ENCODE measurements at places on chromosomes 7 and 10.

DNA sequence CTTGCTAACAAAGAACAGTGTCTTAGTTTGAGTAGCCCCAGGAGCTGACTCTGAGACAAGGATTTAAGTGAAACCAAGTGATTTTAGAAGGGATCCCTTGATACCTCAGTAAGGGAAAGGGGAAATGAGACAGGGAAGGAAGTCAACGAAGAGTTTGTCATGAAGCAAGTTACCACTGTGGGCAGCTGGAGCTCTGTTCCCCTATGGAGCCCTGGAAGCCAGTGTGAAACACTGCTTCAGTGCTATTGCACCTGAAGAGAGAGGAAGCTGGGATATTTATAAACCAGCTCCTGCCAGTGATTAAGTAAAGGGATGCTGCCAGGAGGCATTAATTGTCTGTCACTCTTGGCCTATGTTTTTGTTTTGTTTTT lies 58.9 kb upstream of the WAPL start:
- DNase-seq, result no peak

DNA sequence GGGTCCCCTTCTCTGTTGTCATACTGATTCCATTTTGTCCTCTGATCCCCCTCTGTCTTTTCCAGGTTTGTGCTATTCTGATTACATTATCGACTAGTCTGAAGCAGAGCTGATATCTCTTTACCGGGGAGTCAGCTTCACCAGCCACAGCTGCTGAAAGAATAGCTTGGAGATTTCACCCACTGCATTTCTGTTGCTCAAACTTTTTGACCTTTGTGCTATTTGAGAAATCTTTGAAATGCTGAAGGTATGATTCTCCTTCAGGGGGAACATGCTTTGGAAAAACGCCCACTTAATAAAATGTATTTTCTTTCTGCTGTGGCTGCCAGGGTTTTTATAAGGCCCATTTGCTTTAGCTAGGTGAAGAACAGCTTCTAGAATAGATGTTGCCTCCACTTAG lies 197.8 kb upstream of the TCF7L2 start:
- no peak for DNase-seq

DNA sequence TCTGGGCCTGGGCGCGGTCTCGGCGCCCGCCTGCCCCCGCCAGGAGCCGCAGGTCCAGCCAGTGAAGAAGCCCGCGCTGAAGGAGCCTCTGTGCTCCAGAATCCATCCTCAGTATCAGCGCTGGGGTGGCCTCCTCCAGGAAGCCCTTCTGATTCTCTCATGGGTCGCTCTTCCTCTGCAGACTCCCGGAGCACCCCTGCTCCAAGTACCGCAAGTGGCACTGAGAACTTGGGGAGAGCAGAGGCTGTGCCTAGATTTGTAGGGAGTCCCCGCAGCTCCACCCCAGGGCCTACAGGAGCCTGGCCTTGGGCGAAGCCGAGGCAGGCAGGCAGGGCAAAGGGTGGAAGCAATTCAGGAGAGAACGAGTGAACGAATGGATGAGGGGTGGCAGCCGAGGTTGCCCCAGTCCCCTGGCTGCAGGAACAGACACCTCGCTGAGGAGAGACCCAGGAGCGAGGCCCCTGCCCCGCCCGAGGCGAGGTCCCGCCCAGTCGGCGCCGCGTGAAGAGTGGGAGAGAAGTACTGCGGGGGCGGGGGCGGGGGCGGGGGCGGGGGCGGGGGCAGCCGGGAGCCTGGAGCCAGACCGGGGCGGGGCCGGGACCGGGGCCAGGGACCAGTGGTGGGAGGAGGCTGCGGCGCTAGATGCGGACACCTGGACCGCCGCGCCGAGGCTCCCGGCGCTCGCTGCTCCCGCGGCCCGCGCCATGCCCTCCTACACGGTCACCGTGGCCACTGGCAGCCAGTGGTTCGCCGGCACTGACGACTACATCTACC lies at the start of gene ALOX5:
Gene ALOX5, plus strand, starts transcription at position 641 of the 774 bp plus-strand sequence. Its CDS starts 64 bp downstream, at position 705.
- peak; percentile 48 for DNase-seq

DNA sequence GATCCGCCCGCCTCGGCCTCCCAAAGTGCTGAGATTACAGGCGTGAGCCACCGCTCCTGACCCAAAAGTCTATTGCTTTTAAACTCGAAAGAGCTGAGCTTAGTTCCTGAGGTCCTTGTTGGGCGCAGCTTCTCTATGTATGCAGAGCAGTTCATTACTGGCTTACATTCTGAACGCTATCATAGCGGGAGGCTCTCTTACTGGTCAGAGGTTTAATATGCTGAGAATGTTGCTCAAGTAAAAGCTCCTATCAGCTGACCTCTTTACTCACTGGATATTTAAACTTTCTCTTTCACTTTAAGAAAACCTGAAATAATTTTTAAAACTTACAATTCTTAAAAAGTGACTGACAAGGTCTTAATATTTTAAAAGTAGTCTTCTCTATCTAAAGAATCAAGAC lies 160.8 kb upstream of the WNT16 start:
- DNase-seq, result no peak

DNA sequence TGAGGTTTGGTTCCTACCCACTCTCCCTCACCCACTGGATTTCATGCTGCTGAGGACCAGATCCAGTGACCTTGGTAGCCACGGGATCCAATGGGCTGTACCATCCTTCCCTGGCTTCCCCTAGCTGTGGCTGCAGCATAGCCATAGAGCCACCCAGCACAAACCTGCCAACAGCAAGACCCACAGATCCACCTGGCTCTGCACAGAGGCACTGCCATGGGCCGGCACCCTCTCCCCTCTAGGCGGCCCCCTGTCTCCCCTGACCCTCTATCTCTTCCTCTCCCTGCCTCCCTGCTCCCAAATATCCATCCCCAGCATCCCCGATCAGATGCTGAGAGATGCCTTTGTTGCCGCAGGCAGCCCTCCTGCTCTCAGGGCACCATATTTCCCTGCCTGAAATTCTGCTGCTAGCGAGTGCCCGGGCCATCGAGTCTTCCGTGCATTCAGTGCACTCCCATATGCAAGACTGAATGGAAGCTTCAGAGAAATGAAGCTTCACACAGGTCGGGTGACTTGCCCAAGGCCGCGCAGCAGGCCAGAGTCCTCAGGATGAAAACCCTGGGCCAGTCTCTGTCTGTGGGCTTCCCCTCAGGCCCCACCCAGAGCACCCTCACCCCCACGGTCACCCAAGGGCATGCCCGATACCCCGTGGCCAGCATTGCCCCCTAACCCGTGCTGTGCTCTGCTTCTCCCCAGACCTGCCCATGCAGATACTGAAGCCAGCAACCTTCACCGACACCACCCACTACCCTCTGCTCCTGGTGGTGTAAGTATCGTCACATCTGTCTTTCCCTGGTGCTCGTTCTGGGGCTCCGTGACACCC lies 130.8 kb downstream of the PAXIP1 start:
- DNase-seq, result no peak

DNA sequence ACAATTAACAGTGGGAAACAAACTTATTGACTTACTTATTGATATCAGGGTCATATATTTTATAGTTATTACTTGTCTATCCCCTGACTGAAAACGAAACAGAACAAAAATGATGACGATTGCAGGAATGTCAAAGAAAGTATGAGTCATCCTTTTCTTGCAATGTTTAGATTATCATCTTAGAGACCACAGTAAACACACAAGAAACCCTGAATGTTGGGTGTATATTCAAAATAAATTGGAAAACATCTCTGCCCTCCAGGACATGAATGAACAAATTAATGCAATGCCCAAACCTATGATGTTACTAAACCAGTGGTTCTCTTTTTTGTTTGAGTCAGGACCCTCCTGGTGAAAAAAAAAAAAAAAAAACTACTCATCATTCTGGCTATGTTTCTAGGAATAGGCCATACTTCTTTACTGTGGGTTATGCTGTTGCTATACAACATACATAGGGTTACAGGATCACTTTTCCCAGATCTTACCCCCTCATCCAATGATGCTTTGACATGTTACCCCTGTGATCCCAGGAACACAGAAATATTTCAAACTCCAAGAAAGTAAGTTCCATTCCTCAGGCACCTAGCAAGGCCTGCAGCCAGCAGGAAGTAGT lies 623.4 kb upstream of the IGFBP3 start:
- no peak for DNase-seq

DNA sequence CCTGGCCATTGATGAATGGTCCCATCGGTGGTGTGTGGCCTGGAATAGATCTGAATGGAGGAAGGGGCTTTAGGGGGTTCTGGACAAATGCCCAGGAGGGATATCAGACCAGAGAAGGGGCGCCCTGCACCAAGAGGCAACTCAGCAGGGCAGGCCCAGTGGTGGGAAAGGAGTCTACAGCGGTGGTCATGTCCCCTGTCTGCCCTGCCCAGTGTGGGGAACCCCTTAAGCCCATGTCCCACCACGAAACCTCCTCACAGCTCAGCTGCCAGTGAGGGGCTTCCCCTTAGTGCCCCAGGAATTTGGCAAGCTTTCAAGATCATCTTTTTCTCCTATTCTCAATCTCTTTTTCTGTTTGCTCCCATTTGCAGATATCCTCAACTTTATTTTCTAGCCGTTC lies 14.1 kb upstream of the CCSER2 start:
- DNase-seq, result no peak

DNA sequence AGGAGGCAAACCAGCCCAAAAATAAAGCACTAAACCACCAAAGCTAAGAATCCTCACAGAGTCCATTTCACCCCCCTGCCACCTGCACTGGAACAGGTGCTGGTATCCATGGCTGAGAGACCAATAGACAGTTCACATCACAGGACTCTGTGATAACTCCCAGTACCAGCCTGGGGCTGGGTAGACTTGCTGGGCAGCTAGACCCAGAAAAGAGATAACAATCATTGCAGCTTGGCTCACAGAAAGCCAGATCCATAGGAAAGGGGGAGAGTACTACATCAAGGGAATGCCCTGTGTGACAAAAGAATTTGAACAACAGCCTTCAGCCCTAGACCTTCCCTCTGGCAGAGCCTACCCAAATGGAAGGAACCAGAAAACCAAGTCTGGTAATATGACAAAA lies 13.6 kb upstream of the SLC25A28 start:
- no peak for DNase-seq

DNA sequence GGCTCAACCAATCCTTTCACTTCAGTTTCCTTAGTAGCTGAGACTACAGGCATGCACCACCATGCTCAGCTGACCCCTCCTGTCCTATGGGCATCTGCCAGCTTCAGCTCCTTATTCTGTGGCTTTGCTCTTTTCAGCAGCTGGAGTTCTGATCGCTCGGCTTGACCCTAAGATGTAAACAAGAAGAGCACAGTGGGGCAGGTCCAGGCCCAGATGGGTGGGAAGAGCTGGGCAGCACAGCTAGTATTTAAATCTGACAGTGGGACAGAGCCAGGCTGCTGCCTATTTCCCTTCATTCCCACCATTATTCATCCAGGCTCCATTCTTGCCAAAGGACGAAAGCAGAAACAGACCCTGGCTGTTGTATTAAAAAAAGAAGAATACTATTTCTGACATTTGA lies 494.9 kb upstream of the PODXL start:
- DNase-seq, result peak; percentile 5

DNA sequence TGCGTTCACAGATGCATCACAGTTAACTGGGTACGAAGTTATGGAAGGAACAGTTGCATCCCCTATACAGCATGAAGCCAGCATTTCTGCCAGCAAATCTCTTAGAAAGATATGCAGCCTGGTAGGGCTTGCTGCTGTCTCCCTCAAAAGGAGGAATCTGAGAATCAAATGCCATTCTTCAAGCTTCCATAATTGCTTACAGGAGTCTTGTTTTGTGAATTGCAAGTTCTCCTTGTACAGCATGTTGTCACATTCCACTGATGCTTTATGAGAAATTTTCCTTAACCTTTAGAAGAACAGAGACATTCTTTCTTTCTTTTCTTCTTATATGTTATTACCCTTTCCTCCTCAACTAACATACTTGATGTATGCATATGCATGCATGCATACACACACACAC lies 134.6 kb downstream of the CHRM2 start:
- no peak for DNase-seq

GRCh38 chr10:132689721-132690360 lies 96.1 kb downstream of the NKX6-2 start:
- DNase-seq, result no peak

DNA sequence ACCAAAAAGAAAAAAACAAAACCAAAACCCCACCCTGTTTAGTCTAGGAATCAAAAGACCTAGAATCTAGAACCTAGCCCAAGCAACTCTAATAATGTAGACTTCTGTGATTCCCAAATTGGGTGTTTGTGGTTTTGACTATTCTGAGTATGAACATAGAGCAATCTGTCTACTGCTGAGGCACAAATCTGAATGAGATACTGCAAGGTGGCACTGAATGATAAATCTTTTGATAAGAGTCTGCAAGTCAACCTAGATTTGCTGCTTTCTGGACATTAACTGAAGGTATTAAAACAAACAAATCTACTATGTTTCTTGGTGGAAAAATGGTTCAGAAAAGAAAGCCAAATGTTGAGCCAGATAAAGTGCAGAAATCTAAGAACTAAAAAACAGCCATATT lies 50.6 kb downstream of the IRF5 start:
- no peak for DNase-seq

- DNase-seq, result no peak
These were observed 158.2 kb downstream of the ADARB2 start for GRCh38 chr10:1579141-1579491.

DNA sequence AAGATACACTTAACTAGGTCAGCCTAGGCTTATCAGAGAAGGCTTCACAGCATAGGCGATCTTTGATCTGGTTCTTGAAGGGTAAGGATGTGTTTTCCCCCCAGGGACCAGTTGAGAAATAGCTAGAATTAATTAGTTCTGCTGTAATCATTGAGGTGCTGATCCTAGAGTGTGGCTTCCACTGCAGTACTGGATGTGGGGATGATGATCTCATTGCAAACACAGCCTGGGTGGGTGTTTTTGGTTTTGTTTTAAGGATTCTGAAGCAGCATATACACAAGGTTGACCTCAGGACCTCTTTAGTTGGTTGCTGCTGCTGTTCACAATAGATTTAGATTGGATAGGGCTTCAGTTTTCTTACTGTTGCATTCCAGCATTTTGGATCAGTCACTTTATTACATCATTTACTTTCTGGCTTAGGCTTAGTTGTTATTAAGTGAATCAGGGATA lies 159.7 kb downstream of the AUTS2 start:
- DNase-seq, result no peak

DNA sequence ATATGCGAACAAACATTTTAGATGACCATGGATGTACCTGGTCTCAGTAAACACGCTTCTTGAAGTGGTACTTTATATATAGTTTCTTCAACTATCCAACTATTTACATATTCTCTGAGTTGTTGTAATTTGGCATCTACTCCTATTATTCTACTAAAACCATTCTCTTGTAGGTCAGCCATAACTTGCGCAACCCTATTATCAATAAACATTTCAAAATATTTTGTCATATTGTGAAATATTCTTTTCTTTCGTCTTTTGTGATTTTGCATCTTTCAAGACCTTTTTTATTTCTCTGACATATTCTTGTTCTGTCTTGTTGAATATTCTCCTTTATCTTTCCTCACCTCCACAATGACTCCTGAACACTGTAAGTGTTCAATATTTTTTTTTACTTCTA lies 753.3 kb downstream of the NXPH1 start:
- DNase-seq, result no peak

DNA sequence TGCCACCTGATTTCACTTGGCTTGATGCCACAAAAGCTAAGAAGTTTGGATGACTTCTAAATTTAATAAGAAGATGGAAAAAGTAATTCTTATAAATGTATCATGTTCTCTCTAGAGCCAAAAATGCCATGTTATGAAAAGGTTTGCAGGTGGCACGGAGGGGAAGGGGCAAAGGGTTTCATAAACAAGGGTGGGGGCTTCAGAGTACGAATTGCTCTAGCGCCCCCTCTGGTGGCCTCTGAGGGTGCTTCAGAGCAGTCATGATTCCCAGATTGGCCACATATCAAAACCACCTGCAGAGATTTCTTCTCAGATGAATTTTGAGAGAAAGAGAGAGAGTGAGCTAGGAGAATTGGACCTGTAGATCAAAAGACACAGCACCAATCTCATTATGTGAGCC lies 208.6 kb upstream of the YAE1 start:
- no peak for DNase-seq

All from adrenal gland (tissue), 19 donors.